ENCODE measurements at places on chromosomes 7 and 10. TPM values are rescaled to one million over a fixed set of nuclear protein-coding genes. Genes with fewer than 3 reads are reported as not detected.

OR2A7 gene
- total RNA-seq = 0.33 TPM

CLDN4 gene
- total RNA-seq = 1.7 TPM

MCM10 gene
- 6.0 TPM for total RNA-seq

MYPN gene
- total RNA-seq = 0.33 TPM

COL26A1 gene
- total RNA-seq = not detected

Measured in smooth muscle cell of trachea (primary cell).